A549 treated with Mapracorat at 1 μM for 4 hours (cell line): ENCODE measurements at places on chromosomes 12 and 14. TPM values are rescaled to one million over a fixed set of nuclear protein-coding genes. Genes with fewer than 3 reads are reported as not detected.

KRT83 gene
- 2.4 to 6.6 TPM (median 6.0 TPM) in 5 replicates for total RNA-seq

PRKAB1 gene
- total RNA-seq: 32.8 to 36.9 TPM (median 35.7 TPM) in 5 replicates

HOXC11 gene
- 0.62 to 0.92 TPM (median 0.85 TPM) in 5 replicates for total RNA-seq

PGAM5 gene
- total RNA-seq: 40.9 to 57.4 TPM (median 56.6 TPM) in 5 replicates

KLRD1 gene
- total RNA-seq: not detected in 5 replicates

TTC9 gene
- total RNA-seq: 2.5 to 3.0 TPM (median 2.8 TPM) in 5 replicates

OTUB2 gene
- 2.5 to 3.6 TPM (median 3.0 TPM) in 5 replicates for total RNA-seq

CLEC4D gene
- total RNA-seq: not detected in 5 replicates

TMTC2 gene
- total RNA-seq: 0.67 to 1.8 TPM (median 1.1 TPM) in 5 replicates

NXPH4 gene
- total RNA-seq: 4.1 to 5.6 TPM (median 5.3 TPM) in 5 replicates
